ENCODE measurements at places on chromosomes 6 and 20.

GRCh38 chr6:132209351-132209750, 191.9 kb downstream of the MOXD1 start:
- no peak for DNase-seq

DNA sequence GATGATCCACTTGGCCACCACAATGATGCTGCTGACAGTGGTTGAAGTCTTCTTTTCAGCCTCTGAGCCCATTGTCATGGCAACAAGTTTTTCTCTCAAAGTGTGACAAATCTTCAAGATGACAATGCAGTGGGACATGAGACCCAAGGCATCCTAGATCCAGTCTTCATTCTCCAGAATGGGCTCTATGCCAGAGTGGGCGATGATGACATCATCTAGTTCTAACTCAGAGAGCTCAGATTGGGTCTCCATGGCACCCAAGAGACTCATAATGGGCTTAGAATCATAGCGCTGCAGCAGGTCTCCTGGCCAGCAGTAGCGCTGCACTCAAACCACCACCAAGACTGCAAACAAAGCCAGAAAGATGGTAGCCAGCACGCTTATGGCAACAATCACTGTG, 973.6 kb downstream of the EYS start:
- no peak for DNase-seq

DNA sequence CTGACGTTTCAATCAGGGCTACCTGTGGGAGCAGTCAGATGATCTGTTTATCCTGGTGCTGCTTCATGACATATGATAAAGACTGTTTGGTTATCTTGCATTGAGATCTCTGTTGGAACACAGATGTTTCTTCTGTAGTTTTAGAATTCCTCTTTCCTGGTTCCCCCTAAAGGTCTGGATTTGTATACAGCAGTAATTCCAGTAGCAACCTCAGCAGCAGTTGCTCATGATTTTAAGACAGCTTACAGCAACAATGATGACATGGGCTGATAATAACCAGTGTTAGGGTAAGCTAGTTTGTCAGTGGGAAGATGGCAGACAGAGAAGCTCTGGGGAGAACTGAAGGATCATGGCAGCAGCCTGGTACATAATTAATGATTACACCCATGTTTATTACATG, 439.4 kb downstream of the PHF3 start:
- no peak for DNase-seq

DNA sequence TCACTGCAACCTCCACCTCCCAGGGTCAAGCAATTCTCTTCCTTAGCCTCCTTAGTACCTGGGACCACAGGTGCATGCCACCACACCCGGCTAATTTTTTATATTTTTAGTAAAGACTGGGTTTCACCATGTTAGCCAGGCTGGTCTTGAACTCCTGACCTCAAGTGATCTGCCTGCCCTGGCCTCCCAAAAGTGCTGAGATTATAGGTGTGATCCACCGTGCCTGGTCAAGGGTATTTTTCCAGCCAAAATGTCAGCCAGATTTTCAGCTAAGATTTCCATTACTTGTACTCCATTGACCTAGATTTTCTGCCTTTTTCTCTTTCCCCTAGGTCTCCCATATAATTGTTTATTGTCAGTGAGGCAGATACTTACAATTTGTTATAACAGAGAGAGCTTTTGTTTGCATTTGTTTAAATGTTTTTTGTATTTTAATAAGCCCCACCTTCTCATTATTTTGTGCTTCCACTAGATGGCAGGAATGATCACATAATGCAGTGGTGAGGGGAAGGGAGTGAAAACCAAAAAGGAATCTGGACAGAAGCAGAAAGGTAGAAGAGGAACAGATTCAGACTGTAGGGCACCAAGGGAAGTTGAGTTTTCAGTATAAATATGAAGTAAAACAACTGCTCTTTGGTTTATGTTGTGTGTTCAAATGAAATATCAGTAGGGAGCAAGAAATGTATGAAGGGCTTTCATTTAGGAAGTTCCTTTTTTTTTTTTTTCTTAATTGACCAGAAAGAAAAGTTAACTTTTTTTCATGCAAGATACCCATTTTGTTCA, 29.7 kb downstream of the RPF2 start:
- peak; percentile 30 for DNase-seq

- no peak for DNase-seq
These were observed 154.3 kb downstream of the MRPL14 start for GRCh38 chr6:43972913-43973300.

DNA sequence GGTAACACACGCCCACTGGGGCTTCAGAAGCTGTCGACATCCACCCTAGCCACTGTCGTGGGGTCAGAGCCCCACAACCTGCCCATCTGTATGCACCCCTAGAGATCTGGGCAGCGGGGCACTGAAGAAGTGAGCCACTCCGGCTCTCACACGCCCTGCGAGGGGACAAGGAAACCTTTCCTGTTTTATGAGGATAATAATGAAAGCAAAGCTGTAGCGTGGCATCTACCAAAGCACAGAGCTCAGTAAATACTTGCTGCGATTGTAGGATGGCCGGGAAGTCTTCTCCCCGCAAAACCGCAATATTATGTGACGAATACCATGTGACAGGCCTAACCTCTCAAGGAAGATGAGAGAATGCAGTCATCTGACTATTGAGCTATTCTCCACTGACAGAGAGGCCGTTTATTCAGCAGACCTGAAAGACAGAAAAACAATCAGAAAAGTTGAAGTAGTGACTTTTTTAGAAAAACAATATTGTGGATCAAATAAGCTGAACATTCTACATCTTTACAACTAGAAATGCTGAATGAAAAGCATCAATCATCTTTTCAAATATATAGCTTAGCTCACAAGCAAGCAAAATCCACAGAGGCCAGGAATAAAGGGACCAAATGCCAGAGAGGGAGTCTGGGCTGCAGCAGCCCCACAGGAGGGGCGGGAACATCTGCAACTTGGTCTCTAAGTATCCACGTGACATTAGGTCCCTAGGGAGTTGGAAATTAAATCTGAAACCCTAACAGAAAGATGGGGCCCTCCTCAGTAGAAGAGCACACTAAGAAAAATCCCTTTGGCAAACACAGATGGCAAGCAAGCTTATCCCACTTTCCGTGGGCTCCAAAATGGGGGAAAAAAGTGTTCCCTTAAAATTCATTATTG, 207.8 kb downstream of the TTLL2 start:
- DNase-seq = no peak

DNA sequence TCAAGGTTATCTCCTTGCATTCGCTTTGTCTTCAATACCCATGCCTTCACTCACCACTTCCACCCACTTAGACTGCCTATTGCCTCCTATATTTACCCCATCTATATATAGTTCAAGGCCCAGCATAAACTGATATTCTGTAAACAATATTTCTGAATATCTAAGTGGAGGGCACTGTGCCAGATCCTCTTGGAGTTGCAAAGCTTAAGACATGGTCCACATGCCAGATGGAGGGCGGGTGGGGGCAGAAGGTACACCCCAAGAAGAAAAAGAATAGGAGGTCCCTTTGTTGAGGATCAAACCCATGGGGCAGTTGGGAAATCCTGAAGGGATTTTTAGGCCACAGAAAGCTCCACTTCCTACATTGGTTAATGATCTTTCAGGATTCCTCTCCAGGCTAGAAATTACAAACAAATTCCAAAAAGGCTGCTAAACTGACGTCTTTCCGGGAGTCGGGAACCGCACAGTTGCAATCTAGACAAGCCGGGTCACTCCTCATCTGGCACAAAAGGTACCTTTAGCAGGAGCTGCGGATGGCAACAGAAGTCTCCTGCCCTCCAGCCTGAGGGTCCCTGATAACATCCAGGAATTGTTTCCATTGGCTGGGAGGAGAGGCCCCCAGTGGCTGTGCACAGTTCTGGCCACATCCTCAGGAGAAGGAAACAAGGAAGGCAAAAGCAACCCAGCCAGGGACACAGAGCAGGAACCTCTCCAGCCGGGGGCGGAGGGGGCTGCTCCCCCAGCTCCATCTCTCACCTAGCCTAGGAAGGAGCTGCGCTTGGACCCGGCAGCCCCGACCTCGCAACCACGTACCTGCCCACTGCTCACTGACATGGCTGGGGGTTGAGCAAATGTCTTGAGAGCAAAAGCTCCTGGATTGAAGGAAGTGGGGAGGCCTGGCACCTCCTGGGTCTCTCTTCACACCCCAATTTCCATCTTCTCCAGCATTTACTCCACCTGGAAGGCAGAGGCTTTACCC, 5.9 kb upstream of the LPIN3 start:
- DNase-seq = no peak

DNA sequence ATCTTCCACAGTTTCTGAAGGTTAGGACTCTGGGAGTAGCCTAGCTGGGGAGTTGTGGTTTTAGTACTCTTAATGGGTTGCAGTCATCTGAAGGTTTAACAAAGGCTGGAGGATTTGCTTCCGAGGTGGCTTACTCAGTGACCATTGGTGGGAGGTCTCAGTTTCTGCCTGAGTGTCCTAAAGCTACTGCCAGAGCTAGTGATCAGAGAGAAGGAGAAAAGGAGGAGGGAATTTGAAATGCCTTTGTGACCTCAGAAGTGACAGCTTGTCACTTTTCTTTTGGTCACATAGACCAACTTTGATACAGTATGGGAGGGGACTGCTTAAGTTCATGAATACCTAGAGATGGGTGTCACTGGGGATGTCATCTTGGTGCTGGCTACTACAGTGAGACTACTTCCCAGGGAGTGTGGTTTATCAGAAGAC, 41.3 kb downstream of the NCOA3 start:
- DNase-seq = no peak

GRCh38 chr6:56025795-56026194, 150.4 kb upstream of the BMP5 start:
- no peak for DNase-seq

All from GM12891 (cell line).